NAMALWA (cell line): ENCODE measurements at places on chromosomes 7 and 10.

DNA sequence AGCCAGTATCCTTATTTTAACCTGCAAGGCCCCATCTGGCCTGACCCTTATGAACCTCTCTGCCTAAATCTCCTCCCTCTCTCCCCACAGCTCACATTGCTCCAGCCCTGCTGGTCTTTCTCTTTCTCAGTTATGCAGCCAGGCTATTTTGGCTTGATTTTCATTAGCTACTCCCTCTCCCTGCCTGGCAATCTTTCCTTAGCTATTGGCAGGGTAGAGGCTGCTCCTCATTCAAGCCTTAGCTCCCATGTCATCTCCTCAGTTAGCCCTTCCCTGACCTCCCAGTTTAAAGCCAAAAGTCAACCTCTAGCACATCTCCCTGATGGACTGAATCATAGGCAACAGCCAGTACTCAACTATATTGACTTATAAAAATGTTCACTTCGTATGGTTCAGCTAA, 214.4 kb upstream of the CELF2 start:
- no peak for DNase-seq

DNA sequence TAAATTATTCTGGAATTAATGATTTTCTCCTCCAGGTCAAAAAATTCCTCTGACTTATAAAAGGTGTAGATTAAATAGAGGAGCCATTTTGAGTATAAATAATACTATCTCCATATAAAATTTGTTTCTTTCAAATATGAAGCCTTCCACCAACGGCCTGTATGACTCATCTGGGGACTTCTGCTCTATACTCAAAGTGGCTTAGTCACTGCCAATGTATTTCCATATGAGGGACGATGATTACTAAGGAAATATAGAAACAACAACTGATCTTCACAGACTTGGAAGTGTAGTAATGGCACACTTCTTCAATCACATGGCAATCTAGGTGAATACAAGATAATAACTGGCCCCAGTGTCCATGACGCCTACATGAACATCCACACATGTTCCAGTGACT, 335.6 kb upstream of the HGF start:
- DNase-seq, result no peak

GRCh38 chr7:102895602-102896001, 17.2 kb upstream of the LRRC17 start:
- no peak for DNase-seq

GRCh38 chr10:63698787-63699150, 177.6 kb downstream of the REEP3 start:
- DNase-seq, result no peak

DNA sequence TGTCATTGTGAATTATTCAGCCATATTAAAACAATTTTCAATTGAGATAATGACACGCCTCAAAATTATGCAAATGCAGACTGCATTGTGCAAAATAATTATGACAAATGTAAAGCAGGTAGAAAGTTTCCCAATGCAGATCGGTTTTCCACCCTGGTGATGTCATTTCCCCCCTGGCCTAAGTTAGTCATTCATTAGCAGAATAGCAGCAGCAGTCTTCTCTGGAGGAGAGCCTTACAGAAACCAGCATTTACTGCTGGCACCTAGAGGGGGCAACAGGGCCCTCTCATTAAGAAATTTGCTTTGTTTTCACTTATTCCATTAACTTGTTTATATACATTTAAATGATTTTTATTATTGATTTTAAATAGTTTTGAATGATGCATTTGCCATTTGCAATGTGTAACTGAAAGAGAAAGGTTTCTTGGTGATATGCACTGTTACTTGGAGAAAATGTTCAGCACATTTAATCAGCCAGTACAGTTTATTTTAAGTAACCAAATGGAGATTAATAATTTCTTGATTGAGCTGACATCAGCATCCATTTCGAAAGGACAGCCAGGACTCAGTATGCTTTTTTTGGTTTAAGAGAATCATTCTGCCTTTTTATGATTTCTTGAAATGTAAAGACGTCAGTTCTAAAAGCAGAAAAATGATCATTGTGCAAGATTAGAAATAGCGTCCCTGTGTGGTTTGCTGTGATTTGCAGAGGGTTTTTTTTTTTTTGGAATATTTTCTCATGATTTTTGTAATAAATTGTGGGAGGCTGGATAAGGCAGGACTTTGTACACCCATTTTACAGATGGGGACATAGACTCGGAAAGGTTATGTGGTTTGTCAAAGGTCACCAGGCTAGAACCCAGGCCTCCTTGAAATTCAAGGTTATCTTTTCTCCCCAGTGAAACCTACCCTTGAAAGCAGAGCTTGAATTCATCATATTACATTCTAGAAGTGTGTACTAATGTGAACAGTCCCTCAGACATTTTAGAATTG, 3.5 kb downstream of the ARID5B start:
- peak; percentile 93 for DNase-seq

DNA sequence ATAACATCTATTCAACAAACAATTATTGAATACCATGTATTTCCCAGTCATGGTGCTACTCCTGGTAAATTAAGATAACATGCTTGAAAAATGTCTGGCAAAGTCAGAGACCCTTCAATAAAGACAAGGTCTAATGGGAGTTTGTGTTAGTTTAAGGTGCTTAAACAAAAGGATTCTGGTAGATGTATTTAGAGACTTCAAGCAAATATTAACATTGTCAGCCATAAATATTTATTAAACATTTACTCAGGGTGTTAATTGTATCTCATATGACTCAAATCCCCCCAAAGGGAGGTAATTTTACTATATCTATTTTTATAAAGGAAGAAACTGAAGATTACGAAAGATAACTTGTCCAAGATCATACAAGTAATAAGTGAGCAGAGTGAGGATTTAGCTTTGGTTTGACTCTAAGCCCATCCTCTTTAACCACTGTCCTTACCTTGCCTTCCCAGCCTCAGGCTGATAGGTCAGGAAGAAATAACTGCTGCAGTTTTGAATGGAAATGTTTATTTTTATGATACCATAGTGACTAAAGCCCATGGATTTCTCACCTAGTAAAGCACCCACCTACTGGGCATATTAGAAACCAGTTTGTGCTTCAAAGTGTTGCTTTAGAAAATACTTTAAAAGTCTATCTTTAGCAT, 215.4 kb downstream of the COBL start:
- DNase-seq, result no peak

DNA sequence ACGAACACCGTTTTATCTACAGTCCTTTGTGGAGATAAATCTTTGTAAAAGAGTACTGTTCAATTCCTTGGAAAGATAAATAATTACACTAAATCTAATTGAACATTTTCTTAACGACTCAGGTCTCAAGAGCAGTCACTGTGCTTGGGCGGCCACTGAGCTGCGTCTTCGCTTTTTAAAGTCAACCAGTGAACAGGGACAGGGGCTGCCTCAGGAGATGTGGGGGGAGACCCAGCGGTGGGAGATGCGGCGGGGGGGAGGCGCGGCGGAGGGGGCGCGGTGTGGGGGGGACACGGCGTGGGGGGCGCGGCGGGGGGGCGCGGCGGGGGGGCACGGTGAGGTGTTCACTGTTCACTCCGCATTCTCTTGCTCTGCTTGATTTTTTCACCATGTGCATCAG, 39.8 kb downstream of the CAMK2B start:
- no peak for DNase-seq

DNA sequence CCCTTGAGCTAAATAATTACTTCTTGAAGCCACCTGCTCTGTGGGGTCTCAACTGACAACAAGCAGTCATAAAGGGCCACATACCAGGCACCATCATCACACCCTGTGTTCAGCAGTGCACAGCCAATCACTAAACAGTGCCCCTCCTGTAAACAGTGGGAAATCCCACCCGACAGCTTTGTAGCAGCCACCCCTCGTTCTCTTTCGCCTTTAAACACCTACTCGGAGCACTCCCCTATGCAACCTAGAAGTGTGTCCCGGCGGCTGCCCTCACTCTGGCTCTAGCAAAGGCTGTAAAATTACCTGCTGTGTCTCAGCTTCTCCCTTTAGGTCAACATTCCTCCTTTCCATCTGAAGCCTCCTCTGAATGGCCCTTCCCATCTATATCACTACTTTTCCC, 111.9 kb downstream of the TCERG1L start:
- DNase-seq, result no peak

DNA sequence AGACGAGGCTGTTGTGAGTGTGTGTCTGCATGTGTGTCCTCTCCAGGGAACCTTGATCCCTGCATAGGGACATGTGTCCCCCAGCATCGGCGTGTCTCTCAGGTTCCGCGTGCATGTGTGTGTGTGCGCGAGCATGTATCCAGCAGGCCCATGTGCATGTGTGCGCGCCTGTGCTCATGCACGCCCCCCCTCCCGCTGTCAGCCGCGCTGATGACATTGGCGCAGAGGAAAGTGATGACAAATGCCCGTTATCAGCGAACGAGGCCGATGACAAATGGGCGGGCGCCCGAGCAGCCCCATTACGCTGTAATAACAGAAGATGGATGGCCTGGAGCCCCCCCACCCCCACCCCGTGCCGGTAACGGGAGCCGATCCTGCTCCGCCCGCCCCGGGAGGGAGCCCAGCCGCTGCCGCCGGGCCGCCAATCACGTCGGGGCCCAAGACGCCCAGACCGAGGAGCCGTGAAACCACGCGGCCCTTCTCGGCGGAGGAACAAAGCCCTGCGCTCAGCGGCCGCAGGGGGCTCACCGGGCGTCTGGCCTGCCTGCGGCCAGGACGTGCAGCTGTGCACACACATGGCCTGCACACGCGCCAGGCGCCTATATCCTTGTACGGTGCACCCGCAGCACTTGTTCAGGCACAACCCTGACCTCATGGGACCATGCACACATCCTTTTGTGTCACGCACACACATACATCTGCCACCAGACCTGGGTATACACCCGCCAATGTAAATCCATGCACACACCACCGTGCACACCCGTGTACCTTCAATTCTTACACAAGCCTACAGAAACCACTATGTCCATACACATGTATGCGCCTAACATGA, 21.5 kb downstream of the POLL start:
- peak; percentile 28 for DNase-seq

GRCh38 chr7:23220690-23221305, 25.8 kb upstream of the GPNMB start:
- no peak for DNase-seq

- peak; percentile 13 for DNase-seq
Observed at GRCh38 chr7:109844362-109844761, 1246.6 kb upstream of the LRRN3 start.

DNA sequence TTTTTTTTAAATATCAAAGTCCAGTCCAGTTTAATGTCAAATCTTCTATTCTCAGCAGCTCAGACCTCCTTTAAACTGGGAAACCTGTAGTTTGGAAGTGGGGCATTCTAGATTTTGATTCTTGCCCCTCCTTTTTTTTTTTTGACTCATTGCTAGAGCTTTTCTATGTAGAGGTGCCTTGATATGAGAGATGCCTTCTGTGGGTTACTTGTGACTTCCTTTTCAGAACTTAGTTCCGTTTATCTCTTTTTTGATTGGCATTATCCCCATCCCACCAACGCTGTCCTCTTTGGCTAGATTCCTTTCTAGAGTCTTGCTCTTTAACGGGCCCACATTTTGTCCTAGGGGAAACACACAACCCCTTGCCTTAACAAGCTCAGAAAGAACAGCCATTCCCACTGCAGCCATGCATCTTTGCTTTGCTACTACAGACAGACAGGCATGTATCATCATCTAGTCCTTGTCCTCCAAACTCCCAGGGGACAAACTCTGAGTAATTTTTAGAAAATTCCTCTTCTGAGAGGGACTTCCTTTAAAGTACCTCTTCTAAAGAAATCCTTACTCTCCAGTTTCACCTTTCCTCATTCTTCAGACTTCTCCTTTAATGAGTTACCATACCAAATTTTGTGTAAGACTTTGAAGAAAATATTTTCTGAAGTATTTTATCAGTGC, 153.6 kb downstream of the PHF14 start:
- DNase-seq, result no peak

GRCh38 chr7:39936761-39937160, 13.3 kb upstream of the CDK13 start:
- no peak for DNase-seq

DNA sequence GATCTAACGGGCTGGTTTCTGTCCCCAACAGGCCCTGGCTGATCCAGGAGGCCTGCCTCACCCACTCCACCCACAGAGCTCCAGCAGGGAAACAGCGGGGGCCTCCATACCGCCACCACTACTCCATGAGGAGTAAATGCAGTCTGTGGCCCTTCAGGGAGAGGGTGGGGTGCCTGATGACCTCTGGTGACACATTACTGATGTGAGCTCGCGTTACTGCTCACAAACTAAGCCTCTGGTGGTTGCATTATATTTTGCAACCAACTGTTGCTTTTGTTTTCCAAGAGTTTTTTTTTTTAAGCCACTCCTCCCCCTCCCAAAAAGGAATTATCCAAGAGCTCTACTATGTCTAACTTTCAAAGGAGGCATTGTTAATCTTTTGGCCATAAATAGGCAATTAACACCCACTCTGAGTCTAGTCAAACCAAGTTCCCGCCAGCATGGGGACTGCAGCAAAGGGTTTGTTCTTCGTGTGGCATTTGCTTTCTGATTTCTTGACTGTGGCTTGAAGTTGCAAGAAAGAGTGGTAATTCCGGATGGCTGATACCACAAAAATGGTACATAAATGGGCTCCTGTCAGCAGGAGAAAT, 72.6 kb downstream of the FAM53B start:
- DNase-seq, result peak; percentile 27

GRCh38 chr7:74032191-74032490, 4.2 kb downstream of the ELN start:
- DNase-seq, result no peak

GRCh38 chr10:70742537-70743429, 42.4 kb downstream of the TBATA start:
- DNase-seq, result no peak

DNA sequence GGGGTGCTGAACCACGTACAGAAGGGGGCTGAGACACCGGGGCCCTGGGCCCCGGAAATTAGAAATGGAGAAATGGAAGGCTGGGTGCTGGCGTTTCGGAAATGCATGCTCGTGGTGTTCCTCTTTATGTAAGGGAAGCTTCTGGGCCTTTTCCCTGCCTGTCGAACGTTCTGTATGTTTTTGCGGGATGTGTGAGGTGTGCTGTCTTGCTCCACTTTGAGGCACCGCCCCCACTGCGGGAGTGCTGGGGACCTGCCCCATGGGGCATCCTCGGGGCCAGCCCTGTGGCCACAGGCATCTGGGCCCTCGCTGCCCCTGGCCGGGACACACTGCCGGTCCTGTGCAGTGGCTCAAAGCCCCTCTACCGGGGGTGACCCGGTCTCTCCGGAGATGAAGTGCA, 1.7 kb upstream of the VENTX start:
- DNase-seq, result no peak

DNA sequence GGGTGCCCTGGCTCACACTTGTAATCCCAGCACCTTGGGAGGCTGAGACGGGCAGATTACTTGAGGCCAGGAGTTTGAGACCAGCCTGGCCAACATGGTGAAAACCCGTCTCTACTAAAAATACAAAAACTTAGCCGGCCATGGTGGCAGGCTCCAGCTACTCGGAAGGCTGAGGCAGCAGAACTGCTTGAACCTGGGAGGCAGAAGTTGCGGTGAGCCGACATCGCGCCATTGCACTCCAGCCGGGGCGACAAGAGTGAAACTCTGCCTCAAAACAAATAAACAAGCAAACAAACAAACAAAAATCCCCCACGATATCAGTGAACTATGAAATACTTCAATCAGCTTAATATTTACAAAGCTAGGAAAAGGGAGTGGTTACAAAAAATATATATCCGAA, 382.3 kb upstream of the KCND2 start:
- no peak for DNase-seq
